ENCODE measurements at places on chromosomes 3 and 15. TPM values are rescaled to one million over a fixed set of nuclear protein-coding genes. Genes with fewer than 3 reads are reported as not detected.

- no peaks in the 10 kb centered on the region for H3K36me3 ChIP-seq
- peaks cover 4% of the 10 kb centered on the region for H3K27me3 ChIP-seq
- H3K27ac ChIP-seq = no peak overlapping the region
- no peaks in the 10 kb centered on the region for H3K4me1 ChIP-seq
Measured at GRCh38 chr15:52109559-52110451, 2.8 kb downstream of the BCL2L10 start.

- no peak overlapping the region for H3K27ac ChIP-seq
- no peaks in the 10 kb centered on the region for H3K36me3 ChIP-seq
- no peaks in the 10 kb centered on the region for H3K4me1 ChIP-seq
- H3K4me3 ChIP-seq = no peak overlapping the region
Measured at GRCh38 chr3:171753665-171754408, 56.4 kb downstream of the PLD1 start.

DNA sequence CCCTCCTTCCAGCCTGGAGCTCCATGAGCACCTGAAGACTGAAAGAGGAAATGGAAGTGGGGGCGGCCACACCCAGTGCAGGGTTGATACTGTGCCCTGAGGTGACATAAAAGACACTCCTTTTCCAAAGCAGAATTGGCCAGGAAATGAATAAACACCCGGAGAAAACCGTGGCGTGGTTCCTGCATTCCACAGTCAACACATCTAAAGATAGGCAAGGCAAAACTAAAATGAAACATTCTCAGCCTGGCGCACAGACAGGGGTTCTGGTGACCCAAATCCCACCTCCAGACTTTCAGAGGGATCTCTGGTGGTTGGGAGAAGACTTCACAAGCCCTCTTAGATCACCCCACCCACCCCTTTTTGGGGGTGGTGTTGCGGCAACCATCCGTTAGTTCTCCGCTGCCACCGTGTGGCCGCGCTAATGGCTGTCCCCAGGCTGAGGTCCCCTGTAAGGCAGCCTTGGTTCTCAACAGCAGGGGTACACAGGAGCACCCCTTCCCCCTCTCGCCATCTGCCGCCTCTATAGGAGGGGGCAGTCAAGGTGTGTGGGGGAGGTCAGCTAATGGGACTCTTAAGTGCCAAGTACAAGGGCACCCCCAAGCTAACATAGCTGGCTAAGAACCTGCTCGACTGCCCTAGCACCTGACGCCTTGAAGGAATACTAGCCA, 2.5 kb upstream of the MST1R start:
- H3K27me3 ChIP-seq = no peaks in the 10 kb centered on the region
- H3K4me1 ChIP-seq = peaks cover 11% of the 10 kb centered on the region
- H3K4me3 ChIP-seq = no peak overlapping the region

DNA sequence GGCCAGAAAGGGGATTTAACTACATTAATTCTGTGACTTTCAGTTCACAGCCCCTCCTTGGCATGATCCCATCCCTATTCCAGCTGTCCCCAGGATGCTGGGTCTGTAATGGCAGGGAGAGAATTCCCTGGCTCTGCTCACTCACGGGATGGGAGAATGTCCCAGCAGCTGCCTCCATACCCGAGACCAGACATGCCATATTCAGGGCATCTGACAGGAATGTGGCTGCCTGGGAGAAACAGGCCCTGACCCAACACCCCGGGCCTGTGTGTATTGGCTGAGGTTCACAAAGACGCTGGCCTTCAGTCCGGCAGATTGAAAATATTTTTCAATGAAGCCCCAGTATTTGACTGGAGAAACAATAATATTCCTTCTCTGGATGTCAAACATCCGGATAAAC, 83.6 kb upstream of the SMAD3 start:
- no peaks in the 10 kb centered on the region for H3K36me3 ChIP-seq
- no peaks in the 10 kb centered on the region for H3K4me1 ChIP-seq
- no peak overlapping the region for H3K4me3 ChIP-seq
- DNase-seq = no peak
- H3K27ac ChIP-seq = no peak overlapping the region
- peaks cover 15% of the 10 kb centered on the region for H3K27me3 ChIP-seq

The TERC gene
- 16.2 TPM for total RNA-seq

Measured in neural crest cell (in vitro differentiated cells).